ENCODE measurements at places on chromosomes 5 and 9.

- DNase-seq = no peak
These were observed 17.3 kb downstream of the FGD3 start for GRCh38 chr9:92964607-92965060.

GRCh38 chr9:90801241-90801972 is at the start of gene SYK:
Gene SYK, plus strand, starts transcription at chr9:90801819. Its CDS starts 42,080 bp downstream, at chr9:90843899.
- DNase-seq = no peak

GRCh38 chr5:34656001-34656699 is at the start of gene RAI14:
Gene RAI14, plus strand, starts transcription at chr5:34656328. Its CDS starts 30,592 bp downstream, at chr5:34686920.
- DNase-seq = no peak

DNA sequence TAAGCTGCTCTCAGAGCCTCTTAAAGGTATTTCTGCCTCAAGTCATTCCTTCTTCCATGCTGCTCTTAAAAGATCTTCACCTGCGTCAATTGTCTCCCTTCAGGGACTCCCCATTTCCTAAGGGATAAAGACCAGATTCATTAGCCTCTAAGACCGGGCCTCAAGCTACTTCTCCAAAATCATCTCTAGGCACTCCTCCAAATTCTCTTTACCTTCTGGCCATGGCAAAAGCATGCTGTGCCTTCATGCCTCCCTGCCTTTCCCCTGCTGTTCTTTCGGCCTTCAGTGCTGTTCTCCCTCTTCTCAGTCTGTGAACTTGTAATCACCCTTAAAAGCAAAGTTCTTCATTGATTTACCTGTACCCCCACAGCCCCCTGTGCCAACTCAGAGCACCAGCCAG is 4.4 kb downstream of the TMOD1 start:
- no peak for DNase-seq

DNA sequence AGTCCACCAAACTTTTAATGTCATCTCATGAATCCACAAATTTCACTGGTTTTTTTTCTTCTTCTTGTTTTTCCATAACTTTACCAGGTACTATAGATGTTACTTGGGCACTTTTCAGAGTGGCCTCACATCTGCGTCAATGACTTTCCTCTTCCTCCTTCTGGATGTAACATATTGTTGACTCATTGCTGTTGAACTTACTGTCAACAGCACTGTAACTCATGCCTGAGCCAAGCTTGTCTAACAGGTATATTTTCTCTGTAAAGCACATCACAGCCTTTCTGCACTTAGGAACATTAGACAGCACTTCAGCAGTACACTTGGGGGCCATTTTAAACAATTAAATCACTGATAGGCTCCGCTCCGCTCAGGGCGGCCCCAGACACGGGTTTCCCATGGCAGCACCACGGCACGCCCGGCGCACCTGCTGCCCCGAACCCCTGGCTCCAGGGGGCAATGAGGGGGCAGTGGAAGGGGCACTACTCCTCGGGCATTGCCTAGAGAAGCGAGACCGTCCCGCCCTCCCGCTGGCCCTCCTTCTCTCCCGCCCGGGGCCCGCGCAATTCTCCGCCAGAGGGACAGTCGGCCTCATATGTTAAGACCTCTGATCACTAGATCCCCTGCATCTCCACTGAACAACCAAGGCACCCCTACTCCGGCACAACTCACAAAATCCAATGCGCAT is 41.9 kb upstream of the SPATA31C2 start:
- no peak for DNase-seq

DNA sequence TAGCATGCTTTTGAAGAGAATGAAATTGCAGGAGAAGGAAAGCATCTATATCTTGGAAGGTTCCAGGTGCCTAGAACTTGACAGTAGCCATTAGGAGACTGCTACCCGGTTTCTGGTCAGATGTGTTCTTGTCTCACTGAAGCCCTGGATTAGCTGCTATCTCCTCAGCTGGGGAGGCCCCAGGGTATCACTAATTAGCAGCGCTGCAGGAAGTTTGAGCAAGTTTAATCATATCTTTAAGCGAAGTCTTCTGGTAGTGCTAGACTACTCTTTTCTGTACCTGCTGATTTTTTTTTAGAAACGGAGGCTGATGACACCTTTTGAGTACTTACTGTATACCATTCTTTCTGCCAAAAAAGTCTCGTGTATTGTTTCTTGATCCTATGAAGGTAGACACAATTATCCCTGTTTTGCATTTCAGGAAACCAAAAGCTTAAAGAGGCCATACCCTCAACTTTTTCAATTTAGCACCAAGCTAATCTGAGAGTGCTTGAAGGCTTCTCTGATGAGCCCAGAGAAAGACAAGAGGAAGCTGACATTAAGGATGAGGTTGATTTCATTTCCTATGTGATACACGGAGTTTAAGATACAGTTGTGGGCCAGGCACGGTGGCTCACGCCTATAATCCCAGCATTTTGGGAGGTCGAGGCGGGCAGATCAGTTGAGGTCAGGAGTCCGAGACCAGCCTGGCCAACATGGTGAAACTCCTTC is 201.3 kb downstream of the ARHGAP26 start:
- DNase-seq = no peak

GRCh38 chr5:132684491-132684890 is 10.7 kb downstream of the IL4 start:
- no peak for DNase-seq

- no peak for DNase-seq
These were observed 244.1 kb upstream of the TNC start for GRCh38 chr9:115362101-115362500.

- DNase-seq = no peak
These were observed 154.8 kb upstream of the GAS1 start for GRCh38 chr9:87102126-87102525.

- no peak for DNase-seq
These were observed 217.1 kb downstream of the MAST4 start for GRCh38 chr5:66813306-66813705.

GRCh38 chr5:126927429-126927828 is 102.9 kb downstream of the MARCHF3 start:
- no peak for DNase-seq

- DNase-seq = no peak
These were observed 27.4 kb downstream of the KIAA1191 start for GRCh38 chr5:176334031-176334770.

DNA sequence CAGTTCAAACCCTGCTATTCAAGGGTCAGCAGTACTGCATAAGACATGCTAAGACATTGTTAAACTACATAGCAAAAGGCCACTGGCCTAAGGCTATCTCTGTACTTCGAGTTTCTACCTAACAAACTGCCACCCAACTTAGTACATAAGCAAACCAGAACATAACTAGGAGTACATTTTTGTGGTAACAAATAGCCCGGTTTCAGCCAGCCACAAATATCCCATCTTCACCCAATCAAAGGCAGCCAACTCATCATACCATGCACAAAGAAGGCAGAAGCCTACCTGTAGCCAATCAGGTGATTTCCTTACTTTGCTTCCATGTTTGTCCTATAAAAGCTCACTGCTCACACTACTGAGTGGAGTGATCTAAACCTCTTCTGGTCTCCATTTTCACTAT is 201.4 kb downstream of the SMARCA2 start:
- no peak for DNase-seq

DNA sequence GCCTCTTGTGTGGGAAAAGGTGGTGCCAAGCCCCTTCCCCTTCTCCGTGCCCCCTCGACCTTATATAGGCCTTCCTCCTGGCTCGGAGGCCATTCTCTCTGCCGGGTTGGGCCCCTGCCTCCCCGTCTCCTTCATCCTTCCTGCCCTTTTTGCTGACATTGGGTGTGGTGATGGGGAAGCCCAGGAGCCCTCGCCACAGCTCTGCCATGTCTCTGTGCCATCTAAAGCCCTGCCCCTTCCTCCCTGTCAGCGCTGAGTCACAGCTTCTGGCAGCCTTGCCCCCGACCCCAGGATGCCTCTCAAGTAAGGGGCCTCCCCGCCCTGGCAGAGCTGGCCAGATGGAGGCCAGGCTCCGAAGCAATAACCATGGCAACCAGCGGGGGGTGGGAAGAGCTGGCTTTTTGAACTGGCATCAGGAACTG is 30.4 kb downstream of the JADE2 start:
- DNase-seq = no peak

GRCh38 chr9:126719618-126720031 is 85.2 kb upstream of the ZBTB43 start:
- peak; percentile 68 for DNase-seq

DNA sequence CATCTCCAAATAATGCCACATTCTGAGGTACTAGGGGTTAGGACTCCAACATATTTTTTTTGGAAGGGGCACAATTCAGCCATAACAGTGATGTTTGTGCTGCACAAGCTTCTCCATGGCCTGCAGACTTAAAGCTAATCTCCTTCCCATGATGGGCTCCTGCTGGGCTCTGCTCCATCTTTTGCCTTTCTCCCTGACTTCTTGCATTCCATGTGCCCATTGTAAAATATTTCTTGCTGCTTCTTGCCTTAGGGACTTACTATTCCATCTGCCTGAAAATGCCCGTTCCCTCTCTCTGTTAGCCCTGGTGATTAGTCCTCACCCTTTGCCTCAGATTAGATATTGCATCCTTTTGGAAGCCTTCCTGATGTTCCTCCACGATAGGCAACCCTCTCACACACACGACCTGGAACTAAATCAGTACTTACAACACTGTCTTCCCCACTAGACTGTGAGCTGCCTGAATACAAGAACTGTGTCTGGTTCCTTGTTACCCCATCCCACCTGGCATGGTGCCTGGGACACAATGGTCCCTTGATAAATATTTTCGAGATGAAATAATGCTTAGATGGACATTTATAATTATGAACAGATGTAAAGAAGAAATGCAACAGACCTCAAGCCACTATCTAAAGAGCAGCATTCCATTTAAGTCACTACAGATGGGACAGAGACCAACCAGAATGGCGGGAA is 33.5 kb downstream of the OR1J1 start:
- no peak for DNase-seq

GRCh38 chr9:97565262-97565661 is 63.8 kb downstream of the TMOD1 start:
- DNase-seq = no peak

GRCh38 chr9:89080193-89080592 is 88.9 kb downstream of the S1PR3 start:
- no peak for DNase-seq

- DNase-seq = no peak
These were observed 86.7 kb downstream of the GPR21 start for GRCh38 chr9:123120131-123120530.

DNA sequence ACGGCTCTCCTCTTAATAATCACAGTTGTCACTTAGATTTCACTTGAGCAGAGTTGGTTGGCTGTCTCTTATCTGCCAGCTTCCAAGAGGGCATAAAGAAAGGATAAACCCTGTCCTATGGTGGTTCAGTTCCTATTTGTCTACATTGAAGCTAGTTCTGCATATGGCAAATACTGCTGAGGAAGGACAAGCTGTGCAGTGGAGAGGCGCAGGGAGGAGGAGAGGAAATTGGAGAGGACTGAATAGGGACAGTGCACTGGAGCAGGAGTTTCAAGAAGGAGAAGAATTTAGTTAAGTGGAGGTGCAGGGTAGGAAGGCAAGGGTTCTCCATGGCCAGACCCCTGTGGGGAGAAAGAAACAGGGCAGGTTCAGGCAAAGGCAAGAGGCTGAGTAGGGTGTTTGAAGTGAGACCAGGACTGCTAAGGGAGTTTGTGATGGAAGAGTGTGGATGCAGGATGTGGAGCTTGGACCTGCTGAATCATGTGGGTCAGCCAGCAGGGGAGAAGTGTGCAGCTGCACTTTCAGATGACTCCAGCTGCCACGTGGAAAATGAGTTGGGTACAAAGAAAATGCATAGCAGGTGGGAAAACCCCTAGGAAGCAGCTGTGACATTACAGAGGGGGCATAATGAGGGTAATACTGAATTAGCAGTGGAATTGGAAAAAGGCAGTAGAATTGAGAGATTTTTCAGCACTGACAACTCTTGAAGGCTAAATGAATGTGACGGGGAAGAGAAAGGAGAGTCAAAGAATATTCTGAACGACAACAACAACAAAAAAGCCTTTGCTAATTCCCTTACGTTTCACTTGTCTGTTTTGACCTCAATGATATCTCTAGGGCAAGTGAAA is 66.8 kb downstream of the MAMDC2 start:
- DNase-seq = no peak

GRCh38 chr5:112895682-112896081 is 26.3 kb downstream of the REEP5 start:
- no peak for DNase-seq

GRCh38 chr9:131474711-131475110 is 28.0 kb upstream of the POMT1 start:
- DNase-seq = no peak

DNA sequence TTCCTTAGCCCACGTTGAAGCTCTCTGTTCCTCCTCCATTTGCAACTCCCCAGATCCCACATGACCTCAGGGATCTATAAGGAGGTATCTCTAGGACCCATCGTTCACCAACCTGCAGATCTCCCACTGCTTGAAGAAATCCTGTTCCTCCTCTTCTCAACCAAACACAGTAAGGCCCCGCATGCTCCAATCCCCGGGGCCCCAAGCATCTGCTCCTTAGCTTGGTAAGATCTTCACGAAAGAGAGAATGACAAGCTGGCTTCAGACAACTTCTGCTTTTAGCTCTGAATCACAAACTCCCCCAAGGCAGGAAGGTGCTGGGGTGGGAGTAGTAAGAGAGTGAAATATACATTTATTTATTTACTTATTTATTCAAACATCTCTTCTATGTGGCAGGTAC is 33.0 kb upstream of the ARHGAP26 start:
- DNase-seq = no peak

DNA sequence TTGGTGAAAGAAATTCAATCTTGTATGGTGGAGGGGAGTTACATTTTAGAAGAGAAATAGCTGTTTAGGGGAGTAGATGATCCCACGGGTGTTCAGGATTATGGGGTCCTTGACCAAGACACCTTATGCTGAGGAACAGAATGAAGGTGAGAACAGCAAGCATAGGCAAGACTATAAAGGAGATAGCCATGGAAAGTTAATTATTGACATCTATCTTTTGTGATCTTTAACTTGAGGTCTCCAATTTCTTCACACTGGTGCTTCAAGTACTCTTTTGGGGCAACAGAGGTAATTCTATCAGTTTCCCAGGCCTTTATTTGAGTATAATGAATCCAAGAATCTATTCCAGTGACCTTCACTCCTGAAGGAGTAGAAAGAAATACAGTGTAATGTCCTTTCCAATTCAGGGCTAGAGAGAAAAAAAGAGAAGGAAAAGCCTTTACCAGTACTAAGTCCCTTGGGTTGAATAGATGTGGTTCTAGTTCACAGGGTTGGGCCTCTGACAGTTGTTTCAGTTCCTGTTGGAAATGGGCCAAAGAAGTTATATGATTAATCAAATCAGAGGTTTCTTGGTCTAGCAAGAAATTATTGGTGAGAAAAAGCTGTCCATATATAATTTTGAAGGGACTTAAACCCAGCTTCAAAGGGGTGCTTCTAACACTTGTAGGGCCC is 2104.1 kb upstream of the ACO1 start:
- no peak for DNase-seq

- no peak for DNase-seq
These were observed 61.8 kb upstream of the ARAP3 start for GRCh38 chr5:141743866-141744272.

DNA sequence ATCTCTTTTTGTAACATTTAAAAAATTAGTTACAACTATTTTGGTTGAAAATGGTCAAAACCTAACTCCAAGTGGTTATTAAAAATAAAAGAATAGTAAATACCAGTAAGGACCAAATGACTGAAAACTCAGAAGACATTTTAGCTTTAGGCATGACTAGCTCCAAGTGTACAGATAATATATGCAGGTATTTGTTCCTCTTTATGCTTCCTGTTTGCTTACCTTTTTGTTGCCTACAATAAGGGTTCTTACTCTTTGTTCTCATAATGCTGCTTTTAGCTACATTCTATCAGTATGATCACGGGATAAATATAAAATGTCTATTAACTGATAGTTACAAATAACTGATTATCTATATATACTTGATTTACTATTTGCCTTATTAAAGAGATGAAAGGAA is 259.6 kb downstream of the CDH12 start:
- no peak for DNase-seq
